ENCODE measurements at places on chromosomes 2 and 18.

DNA sequence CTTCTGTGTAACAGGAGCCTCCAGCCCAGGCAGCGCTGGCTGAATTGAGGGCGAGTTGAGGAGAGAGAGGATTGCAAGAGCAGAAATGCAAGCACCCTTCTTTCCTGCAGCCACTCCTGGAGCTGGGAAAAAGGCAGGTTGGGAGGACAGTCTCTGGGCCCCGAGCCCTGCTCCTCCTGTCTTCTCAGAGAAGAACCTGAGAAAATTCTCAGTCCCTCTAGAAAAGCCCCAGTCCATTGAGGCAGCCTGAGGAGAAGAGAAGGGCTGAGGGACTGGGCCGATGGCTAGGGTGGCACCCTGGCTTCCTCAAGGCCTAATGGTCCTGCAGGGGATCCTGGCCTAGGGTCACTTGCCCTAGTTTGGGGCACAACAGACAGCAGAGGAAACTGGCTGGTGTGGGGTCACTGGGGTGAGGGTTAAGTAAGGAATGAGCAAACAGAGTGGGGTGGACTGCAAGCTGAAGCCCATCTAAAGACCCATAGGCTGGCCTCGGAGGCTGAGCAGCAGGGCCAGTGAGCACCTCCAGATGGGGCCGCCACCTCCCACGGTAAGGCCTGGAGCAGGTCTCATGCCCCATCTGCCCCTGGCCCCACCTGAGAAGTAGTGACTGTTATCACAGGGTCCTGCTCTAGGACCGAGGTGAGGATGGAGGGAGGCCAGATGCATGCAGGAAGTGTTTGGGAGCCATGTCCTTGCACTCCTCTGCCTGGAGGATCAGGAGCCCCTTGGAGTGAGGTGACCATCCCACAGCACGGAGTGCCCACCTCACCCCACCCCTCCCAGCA, 12.4 kb downstream of the CIB4 start:
- no peak for DNase-seq

GRCh38 chr2:163407296-163407695, 328.5 kb downstream of the FIGN start:
- DNase-seq, result no peak

DNA sequence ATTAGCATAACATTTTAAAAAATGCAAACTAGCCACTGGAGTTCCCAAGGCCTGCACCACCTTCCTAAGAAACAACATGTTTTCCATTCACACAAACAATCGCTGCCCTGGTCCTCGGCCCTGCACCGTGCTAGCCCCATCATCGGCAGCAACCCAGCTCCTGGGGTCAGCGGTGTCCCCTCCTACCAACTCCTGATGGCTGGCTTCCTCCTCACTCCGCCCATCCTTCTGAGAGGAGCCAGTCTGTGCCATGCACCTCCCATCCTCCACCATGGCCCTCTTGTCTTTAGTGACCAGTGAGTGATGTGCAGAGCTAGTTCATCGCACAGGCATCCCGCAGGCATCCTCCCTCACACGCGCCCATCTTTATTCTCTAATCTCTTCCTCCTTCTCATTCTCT, 81.9 kb downstream of the LONRF2 start:
- no peak for DNase-seq

DNA sequence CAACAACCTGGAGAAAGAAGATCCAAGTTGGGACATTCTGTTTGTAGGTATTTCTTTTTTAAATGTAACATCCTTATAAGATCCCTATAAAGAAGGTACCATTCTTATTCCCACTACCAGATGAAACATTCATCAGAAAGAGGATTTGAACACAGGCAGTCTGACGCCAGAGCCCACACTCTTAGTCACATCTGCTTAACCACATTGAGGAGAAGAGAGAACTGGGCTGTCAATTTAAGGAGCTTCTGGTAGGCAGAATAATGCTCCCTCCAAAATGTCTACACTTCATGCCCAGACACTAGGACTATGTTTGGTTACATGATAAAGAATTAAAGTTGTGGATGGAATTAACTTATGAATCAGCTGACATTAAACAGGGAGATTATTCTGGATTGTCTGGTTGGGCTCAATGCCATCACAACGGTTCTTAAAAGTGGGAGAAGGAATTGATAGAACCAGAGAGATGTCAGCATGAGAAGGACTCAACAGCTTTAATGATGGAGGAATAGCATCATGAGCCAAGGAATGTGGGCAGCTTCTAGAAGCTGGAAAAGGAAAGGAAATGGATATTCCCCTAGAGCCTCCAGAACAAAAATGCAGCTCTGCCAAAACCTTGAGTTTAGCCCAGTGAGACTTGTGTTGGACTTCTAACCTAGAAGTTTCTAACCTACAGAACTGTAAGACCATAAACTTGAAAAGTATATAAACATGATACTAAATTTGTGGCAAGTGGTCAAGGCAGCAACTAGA, 82.2 kb downstream of the KLF7 start:
- no peak for DNase-seq

DNA sequence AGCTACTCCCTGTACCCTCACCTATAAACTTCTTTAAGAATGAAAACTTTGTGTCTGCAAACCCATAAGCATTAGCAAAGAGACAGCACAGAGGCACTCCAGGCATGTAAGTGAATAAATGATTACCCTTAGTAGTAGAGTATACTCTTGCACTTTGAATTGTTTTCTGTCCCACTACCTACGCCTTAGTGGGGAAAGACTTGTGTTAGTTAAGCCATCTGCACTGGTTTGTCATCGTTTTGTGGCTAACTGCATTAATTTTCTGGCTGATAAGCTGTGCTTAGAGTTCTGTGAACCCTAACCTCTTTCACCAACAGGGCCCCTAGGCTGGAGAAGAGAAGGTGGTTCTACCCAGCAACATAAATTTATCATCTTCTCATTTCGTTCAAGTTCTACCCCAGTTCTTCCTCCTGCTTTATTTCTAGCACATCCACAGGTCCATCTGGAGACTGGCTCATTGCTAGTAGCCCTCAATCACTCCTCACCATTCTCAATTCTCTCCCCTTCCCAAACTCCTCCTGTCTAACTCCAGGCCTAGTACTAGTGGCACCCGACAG, 710 bp downstream of the LMAN2L start:
- no peak for DNase-seq

GRCh38 chr2:213232649-213233437, 51.4 kb upstream of the SPAG16 start:
- DNase-seq, result no peak

GRCh38 chr2:42342061-42342794, 18.8 kb downstream of the COX7A2L start:
- DNase-seq, result no peak

DNA sequence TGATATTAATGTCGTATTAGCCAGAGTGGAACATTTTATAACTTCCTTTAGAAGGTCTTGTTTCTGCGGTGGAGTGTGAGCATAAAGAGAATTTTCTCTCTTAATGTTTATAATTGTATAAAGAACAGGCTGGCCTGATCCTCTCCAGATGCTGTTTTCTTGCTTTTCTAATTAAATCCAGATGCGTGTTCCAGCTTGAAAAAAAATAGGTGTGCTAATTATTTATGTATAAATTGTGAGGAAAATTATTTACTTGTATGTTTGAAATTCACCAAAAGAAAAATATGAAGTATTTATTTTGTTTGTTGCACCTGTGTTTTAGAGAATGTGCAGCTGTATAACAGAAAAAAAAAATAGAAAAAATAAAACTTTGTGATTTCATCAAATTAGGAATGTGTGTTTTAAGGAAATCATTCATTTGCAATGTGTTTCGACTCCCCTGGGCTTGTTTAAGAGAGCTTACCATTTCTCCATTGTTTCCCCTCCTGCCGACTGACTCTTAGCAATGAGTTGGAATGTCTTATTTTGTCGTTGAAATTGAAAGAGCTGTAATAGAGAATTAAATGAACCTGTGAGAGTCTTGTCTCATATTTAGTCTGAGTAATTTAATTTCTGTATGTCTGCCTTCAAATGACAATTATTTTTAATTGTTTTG, 220.1 kb upstream of the NXPH2 start:
- DNase-seq, result no peak

DNA sequence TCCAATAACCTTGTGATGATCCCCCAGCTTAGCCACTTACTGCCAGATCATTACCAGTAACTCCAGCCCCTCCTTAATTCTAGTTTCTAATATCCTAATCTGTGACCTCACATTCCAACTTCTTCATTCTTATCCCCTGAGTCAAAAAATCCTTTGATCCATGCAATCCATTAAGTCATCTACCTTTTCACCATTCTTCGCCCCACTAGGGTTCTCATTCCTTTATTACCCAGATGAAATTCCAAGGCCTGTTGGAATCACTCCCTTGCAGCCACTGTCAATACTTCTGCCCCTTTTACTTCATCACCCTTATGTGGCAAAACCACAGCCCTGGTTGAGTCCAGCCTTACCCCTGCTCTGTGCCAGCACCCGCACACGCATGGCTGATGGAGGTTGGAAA, 20.3 kb upstream of the IL36G start:
- no peak for DNase-seq

DNA sequence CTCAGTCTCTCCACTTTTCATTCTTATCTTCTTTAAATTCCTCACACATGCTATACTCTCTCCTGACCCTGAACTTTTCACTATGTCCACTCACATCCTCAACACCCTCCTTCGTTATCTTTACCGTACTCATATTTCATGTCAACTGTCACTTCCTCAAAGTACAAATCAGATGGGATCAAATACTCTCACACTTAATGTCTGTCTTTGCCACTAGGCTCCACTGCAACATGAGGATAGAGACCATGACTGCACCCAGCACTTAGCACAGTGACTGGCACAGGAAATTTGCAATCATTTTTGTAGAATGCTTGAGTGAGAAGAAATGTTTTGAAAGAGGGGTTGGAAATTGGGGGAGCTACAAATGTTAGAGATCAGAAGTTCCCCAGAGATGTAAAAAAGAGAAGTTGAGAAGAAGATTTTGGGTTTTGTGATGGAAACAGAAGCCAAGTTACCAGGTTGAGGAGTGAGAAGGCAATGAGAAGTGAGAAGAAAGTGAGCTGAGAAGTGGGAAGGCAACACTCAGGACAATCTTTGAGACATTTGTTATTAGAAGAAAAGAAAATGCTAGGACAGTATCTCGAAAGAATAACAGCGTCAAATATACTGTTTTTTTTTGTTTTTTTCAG, 87.0 kb downstream of the CCDC141 start:
- no peak for DNase-seq

GRCh38 chr18:3192286-3192685, 27.5 kb downstream of the MYOM1 start:
- no peak for DNase-seq

GRCh38 chr2:129905664-129906081, 73.8 kb upstream of the RAB6C start:
- DNase-seq, result no peak

DNA sequence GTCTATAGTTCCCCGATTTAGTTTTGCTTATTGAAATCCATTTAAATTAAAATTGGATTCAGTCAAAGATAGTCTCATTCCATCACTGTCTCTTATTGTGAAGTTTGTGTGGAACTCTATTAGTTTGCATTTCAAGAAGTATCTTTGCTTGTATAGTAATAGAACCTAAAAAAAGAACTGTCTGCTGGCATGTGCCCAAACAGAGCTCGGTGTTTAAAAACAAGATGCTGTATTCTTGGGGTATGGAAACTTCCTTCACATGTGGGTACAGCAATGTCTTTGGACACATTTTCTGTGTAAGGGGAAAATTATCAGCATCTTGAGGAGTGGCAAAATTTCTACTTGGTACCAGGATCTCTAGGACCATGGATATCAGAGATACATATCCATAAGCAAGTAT, 292.6 kb downstream of the PLCL1 start:
- DNase-seq, result no peak

GRCh38 chr18:27057519-27058234, 127.4 kb downstream of the CHST9 start:
- peak; percentile 39 for DNase-seq

DNA sequence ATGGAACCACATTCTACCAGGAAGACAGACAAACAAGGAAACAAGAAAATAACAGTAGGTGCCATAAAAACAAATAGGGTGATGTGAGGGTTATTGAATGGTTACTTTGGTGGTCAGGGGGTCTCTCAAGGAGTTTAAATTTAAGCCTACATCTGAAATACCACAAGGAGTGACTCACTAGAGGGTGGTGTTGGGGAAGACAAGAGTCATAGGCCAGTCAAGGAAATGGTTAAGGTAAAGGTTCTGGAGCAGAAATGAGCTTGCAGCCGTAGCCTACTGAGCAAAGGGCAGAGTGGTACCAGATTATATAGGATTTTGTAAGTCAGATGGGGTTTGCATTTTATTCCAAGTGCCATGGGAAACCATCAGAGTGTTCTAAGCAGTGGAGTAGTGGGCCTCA, 135.6 kb upstream of the DAPL1 start:
- no peak for DNase-seq

DNA sequence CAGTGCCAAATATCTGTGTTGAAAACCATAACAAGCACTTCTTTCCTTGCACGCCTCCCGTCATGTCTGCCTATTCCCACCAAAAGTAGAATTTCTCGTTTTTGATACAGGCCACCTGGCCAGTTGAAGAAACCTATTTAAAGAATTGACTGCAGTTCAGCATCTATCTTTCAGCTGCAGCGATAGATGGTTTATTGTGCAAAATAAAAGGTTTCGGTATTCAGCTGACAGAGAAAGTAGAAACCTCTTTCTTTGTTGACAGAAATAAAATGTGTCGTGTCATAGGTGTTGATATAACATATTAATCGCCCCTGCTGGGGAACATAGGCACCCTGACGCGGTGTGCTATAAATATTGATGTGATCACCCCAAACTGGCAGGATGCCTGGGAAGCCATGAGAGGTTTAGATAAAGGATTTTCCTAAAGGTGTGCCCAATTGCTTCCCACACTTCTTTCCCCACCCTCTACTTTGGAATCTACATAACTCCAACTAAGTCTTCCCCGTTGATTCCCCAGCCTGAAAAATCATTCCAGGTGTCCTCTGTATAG, 570.4 kb downstream of the CCDC85A start:
- DNase-seq, result no peak

GRCh38 chr2:184452907-184453306, 145.4 kb upstream of the ZNF804A start:
- no peak for DNase-seq

- no peak for DNase-seq
These were observed 201.1 kb downstream of the SP3 start for GRCh38 chr2:173764094-173764493.

DNA sequence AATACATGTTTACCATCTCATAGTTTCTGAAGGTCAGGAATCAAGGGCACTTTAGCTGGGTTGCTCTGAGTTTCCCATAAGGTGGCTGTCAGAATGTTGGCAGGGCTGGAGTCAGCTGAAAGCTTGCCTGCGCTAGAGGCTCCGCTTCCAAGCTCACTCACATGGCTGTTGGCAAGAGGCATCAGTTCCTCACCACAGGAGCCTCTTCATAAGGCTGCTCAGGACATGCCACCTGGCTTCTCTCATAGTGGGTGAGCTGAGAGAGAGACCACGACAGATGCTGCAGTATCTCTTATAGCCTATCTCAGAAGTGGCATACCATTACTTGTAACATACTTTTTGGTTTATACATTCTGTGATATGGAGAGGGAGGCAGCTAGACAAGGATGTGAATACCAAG, 7.2 kb downstream of the HADHB start:
- DNase-seq, result no peak

DNA sequence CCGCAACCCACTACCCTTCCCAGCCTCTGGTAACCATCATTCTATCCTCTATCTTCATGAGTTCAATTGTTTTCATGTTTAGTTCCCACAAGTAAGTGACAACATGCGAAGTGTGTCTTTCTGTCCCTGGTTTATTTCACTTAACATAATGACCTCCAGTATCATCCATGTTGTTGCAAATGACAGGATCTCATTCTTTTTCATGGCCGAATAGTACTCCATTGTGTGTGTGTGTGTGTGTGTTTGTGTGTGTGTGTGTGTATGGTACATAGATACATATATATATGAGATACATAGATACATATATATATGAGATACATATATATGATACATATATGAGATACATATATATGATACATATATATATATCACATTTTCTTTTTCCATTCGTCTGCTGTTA, 196.3 kb upstream of the STK17B start:
- DNase-seq, result no peak
